ENCODE measurements at places on chromosomes 6 and 20. TPM values are rescaled to one million over a fixed set of nuclear protein-coding genes. Genes with fewer than 3 reads are reported as not detected.
A peak's percentile ranks its signal among the peaks of the same experiment; 100 is the strongest.

LGSN gene
- total RNA-seq: not detected

TTK gene
- total RNA-seq: 4.5 TPM

TREM2 gene
- total RNA-seq: not detected

SLC22A16 gene
- not detected for total RNA-seq

DNA sequence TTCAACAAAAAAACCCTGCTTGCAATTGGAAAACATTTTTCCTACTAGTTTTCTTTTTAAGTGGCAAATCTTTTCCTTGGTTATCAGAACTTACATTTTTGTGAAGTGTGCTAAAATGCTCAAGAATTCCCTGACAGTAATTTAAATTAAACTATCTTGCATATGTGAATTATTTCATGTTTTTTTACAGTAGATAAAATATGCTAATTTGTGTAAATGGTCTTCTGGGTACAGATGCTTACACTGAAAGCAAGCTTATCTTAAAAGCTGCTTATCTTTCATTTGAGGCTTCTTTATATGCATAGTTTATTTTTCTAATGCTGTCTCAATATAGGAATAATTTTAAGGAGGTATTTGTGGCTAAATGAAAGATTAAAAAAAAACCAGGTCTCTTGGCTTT is 403.0 kb upstream of the FLRT3 start:
- no peak for DNase-seq
- no peaks in the 10 kb centered on the region for H3K4me1 ChIP-seq
- no peaks in the 10 kb centered on the region for H3K27me3 ChIP-seq
- H3K27ac ChIP-seq: no peak overlapping the region

DNA sequence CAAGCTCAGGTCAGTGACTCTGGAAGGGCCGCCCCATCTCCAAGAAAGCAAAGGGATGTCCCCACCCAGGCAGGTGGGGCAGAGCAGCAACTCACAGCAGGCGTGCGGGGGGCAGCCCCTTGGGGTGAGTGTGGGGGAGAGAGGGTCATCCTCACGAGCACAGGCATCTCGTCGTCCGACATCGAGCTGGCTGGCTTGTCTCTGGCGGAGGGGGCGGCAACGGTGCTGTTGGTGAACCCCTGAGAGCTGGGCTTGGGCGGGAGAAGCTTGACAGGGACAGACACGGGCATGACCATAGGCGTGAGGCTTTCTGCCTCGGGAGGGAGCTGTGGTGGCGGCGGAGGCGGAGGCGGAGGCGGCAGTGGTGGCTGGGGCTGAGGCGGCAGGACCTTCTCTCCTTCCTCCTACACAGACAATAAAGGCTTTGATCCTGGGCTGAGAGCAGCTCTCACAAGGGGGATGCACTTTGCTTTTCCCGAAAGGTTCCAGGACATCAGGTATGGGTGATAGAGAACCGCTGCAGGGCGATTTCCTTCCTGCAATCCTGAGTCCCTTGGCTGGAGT is 45.6 kb upstream of the MRPS10 start:
- H3K27ac ChIP-seq: no peak overlapping the region
- H3K4me3 ChIP-seq: no peak overlapping the region
- H3K4me1 ChIP-seq: peaks cover 3% of the 10 kb centered on the region
- no peak for DNase-seq
- no peaks in the 10 kb centered on the region for H3K27me3 ChIP-seq
- H3K36me3 ChIP-seq: peaks cover 5% of the 10 kb centered on the region

DNA sequence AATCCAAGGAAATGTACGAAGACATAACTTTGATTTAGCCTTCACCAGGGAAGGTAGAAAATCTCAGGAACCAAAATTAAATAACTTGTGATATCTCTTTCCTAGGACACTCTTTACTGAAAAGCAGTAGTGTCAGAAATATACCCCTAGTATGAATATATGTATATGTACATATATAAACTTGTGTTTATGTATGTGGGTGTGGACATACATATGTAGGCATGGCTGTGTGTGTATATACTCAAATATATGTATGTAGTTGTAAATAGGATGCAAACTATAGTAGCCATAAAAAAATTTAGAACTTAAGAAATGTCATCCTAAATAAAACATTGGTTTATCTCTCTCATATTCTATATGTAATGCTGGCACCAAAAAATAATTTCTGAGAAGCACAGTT is 500.8 kb downstream of the ADGRB3 start:
- H3K4me1 ChIP-seq: peaks cover 9% of the 10 kb centered on the region
- no peaks in the 10 kb centered on the region for H3K27me3 ChIP-seq
- H3K36me3 ChIP-seq: no peaks in the 10 kb centered on the region
- no peak for DNase-seq

DNA sequence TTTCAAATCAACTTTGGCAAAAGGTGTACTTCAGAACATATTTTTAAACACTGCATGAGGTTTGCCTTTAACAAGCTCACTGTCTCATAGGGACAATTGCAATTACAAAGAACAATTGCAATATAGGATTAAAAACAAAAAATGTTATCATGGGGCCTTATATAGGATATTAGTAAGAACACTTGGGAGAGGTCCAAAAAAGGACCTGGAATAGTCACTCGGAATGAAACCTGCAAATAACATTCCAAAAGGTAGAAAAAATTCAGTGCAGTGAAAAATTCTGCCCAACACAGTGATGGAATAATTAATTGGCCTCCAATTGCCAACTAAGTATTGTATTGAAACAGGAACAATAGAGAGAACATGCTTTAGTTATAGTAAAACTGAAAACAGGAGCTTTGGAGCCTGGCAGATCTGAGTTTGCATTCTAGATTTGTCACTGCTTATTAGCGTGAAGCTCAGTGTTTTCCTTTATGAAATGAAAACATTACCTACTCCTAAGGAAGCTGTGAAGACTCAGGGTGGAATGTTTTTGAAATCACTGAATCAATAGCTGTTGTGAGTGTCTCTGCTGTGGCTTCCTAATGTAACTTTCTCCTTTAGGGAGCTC is 172.6 kb upstream of the BMP5 start:
- H3K27ac ChIP-seq: peak overlapping the region; percentile 88
- DNase-seq: no peak
- H3K27me3 ChIP-seq: no peaks in the 10 kb centered on the region
- no peak overlapping the region for H3K4me3 ChIP-seq

- peaks cover 30% of the 10 kb centered on the region for H3K36me3 ChIP-seq
- peak; percentile 92 for DNase-seq
- H3K27ac ChIP-seq: peak overlapping the region; percentile 88
- no peaks in the 10 kb centered on the region for H3K27me3 ChIP-seq
Observed at GRCh38 chr6:166556863-166557322, 29.6 kb downstream of the RAMACL start.

DNA sequence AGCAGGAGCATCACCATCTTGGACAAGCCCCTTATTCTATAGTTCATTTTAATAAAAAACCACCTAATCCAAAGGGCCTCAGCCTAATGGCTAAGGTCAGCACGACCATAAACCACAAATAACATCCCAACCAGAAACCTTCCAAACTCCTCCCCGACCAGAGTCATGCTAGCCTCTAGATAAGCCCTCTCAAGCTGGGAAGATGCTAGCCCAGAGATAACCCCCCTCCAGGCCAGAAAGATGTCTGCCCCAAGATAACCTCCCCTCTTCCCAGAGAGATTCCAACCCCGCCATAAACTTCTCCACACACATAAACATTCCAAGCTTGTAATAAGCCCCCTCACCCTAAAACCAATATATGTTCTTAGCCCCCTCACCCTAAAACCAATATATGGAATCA is 38.5 kb upstream of the OR14J1 start:
- no peaks in the 10 kb centered on the region for H3K4me1 ChIP-seq
- H3K27me3 ChIP-seq: no peaks in the 10 kb centered on the region
- H3K4me3 ChIP-seq: no peak overlapping the region

DNA sequence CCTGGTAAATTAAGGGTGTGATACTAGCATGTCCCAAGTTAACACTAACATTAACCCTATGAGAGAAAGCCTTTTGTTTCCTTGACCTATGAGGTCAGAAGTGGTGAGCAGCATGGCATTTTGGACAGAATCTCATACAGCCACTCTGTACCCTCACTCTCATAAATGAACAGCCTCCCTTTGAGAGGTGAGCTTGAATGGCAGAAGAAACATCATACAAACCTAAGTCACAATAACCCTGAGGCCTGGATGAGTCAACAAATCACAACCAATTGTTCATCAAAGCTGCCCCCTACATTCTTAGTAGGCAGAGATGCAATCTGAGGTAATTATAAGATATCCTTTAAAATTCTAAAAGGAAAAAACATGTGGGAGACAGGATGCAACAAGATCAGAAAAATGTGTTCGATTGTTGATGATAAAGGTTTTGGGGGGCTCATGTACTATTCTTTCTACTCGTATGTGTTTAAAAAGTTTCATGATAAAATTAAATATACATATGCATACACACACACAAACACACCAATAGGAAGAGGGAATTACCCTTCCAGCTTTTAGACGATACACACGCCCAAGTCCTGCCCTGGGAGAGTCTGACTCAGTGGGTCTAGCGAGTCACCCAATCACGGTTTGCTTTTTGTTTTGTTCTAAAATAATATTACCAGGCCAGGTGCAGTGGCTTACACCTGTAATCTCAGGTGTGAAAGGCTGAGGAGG is 117.3 kb downstream of the ARHGAP18 start:
- peaks cover 16% of the 10 kb centered on the region for H3K4me1 ChIP-seq
- no peak for DNase-seq
- no peak overlapping the region for H3K27ac ChIP-seq

DNA sequence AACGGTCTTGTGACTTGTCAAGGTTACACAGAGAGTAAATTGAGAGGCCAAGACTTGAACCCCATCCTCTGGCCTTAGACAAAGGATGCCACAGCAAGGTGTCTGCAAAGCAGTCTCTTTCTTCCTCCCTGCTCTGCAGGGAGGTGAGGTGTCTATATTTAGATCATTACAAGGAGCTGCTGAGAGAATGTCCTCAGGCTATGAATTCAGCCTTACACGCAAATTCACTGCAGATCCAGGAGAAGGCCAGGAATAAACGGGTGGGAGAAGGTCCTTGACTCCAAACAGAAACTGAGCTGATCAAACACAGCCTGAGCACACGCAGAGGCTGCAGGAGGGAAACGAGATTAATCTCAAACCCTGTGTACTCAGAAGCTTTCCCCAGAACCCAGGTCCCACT is 48.6 kb upstream of the PTPRT start:
- no peaks in the 10 kb centered on the region for H3K36me3 ChIP-seq
- H3K4me3 ChIP-seq: no peak overlapping the region
- H3K4me1 ChIP-seq: no peaks in the 10 kb centered on the region
- H3K27ac ChIP-seq: no peak overlapping the region

DNA sequence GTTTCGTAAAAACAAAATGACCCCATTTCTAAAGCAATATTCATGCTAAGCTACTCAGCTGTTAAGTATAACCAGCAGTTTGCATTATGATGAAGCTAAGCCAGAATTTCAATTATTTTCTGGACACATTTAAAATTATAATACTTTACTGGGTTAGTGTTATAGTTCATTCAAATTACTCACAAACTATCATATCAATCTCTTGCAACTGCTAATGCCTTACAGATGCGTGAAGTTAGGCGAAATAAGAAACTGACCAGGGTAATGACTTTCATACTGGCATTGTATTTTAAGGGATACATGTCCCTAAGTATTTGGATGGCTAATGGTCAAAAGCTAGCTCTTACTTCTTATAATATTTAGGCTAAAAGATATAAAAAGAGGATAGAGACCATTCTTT is 249.6 kb downstream of the TSHZ2 start:
- H3K27ac ChIP-seq: no peak overlapping the region
- H3K36me3 ChIP-seq: no peaks in the 10 kb centered on the region
- DNase-seq: no peak
- no peaks in the 10 kb centered on the region for H3K4me1 ChIP-seq
- H3K4me3 ChIP-seq: no peak overlapping the region
- no peaks in the 10 kb centered on the region for H3K27me3 ChIP-seq
